ENCODE measurements at places on chromosomes 7 and 10.

- peak; percentile 49 for DNase-seq
These were observed 143.1 kb upstream of the STK17A start for GRCh38 chr7:43439631-43440401.

DNA sequence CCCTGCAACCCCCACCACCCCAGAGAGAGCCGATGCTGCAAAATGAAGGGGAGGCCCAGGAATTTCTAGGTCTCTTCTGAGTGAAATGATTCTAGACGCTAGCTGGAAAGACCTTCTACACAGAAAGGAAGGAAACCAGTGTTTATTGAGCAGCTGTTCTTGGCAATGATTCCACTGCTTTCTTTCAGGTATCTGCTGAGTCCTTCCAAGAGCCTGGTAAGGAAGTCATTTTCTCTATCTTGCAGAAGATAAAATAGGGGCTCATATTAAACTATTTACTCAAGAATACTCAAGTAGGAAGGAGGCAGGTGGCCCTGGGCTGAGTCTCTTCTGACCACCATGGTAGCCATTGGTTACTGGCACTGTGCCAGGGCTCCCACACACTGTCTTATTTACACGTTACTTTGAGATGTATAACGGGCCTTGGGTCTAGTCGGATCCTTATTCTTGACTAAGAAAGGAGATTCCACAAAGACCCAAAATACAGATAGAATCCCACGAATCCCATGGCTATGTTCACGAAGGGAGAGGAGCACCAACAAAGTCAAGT lies 112.1 kb downstream of the GALNT11 start:
- no peak for DNase-seq

DNA sequence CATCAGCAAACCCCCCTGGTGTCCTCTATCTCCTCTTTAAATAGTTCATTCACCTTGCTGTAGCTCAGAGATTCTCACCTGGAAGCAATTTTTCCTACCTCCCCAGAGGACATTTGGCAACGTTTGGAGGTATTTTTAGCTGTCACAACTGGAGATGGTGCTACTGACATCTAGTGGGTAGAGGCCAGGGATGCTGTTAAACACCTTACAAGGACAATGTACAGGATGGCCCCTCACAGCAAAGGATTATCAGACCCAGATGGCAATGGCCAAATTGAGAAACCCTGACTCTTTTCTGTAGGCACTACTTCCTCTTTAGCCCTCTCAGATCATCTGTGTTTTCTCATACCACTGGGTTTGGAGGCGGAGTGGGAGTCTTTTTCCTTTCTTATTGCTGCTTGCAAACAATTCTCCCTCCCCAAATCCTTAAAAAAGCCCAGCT lies 13.2 kb upstream of the TRA2A start:
- no peak for DNase-seq

DNA sequence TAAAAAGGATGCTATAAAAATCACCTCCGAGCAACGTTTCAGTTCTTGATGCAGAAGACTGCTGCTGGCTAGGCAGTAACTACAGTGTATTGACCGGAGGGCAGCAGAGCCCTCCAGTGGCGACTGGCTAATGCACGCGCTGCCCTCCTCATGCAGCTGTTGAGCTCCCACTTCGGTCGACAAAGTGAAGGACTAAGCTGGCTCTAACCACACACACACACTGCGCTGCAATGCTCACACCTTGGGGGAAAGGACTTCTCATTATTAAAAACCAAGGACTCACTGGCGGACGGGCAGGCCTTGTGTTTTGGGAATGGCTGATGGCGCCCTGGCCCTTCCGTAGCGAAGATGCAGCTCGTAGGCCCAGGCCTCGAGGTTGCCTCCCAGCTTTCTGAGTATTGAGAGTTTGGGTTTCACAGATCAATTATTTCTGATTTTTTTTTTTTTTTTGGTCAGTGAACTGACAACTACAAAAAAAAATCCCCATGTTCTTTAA lies 120.9 kb upstream of the DIP2C start:
- DNase-seq, result no peak

- peak; percentile 65 for DNase-seq
These were observed 158.8 kb downstream of the SH3PXD2A start for GRCh38 chr10:103696411-103697145.

GRCh38 chr7:11592699-11593098 lies 239.3 kb downstream of the THSD7A start:
- DNase-seq, result no peak

DNA sequence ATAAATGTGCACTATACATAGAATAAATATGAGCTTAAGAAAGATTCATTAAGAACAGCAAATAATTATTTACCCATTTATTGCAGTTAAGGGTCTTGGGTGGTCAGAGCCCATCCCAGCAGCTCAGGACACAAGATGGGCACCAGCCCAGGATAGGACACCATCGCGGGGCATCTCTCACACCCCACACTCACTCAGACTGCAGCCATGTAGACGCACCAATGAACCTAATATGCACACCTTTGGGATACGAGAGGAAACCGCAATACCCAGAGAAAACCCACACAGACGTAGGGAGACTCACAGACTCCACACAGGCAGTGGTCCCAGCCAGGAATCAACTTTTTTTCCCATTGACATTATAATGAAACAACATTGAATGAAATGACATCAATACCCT lies 36.0 kb downstream of the CARD11 start:
- DNase-seq, result no peak

- DNase-seq, result no peak
These were observed 74.7 kb upstream of the INSIG1 start for GRCh38 chr7:155223021-155223420.

DNA sequence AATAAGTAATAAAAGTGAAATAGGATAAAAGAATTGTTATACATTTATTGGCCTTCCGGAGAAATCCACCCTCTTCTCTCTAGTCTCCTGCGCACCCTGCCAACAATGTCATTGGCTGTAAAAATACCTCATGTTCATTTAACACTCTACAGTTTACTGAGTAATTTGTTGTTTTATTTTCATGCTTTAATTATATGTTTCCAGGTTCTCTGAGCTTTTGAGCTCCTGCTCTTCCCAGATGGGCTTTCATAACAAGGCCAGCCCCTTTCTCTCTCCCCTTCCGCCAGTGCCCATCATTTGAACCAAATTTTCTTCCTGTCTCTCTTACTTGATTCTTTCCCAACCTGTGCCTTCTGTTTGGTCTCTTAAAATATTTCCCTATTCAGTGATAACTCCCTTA lies 144.6 kb upstream of the PRSS1 start:
- DNase-seq, result no peak

GRCh38 chr10:93438613-93439253 lies 43.4 kb downstream of the MYOF start:
- no peak for DNase-seq

DNA sequence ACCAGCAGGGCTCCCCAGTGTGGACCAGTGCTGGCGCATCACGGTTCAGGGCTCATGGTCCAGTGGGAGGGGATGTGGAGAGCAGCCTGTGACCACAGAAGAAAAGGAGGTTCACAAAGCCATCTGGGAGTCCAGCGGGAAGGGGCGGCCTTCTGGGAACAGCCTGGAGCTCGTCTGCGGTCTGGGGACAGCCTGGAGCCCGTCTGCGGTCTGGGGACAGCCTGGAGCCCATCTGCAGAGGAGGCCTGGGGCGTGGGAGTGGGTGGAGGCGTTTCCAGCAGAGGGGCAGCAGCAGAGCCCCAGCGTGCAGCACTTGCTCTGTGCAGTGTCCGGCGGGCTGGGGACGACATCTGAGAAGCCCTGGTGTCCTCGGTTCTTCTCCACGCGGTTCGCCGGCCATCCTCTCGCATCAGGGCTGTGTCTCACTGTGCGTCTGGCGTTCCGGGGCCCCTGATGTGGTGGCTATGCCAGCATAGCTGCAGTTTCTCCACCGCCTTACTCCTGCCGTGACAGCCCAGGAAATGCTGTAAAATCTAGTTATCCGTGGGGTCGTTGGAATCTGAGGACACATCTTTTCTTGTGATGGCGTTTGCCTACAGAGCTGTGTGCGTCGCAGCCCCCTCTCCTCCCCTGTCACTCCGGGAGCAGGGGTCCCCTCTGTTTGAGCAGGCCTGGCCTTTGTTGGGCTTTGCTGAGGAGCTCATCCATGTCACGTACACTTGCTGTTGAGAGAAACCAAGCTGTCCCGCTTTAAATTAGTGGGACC lies 104.6 kb downstream of the INPP5A start:
- no peak for DNase-seq

- DNase-seq, result no peak
These were observed 91.9 kb upstream of the PRKCQ start for GRCh38 chr10:6671976-6672375.

GRCh38 chr10:26290236-26290635 lies 73.7 kb downstream of the GAD2 start:
- DNase-seq, result no peak

- DNase-seq, result no peak
These were observed 21.5 kb downstream of the CLDN12 start for GRCh38 chr7:90424720-90425119.

DNA sequence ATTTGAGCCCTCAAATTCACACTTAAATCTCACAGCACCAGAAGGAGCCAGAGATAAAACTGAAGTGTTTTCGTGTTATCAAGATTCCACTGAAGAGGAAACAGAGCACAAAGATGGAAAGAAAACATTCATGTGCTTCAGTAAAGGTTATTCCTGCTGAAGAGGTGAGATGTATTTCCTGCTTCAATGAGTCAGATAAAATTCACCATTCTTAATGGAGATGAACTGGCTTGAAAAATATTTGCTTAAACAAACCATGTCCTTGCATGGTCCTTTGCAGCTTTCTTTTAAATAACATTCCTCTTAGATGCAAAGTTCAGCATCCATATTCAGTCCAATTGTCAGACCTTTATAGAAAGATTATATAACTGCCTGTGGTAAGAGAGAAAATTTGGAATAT lies 294.2 kb downstream of the IPMK start:
- DNase-seq, result no peak

DNA sequence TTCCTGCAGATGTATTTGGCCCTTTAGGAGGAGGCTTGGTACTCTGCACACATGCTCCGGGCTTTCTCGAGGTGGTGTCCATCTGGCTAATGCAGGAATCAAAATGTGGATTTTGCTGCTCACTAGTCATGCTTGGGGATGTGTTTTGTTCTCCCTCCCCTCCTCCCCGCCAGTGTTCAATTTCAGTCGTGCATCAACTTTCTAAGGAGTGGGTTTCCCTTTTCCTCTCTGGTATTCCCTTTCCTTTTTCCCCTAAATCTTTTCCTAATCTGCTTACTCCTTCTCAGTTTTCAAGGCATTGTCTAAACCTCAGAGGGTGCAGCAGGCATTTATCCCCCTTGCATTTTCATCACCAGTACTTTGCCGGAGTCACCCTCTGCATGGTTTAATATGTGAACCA lies 201.8 kb downstream of the CCDC3 start:
- DNase-seq, result no peak

GRCh38 chr10:969473-970150 lies 18.6 kb upstream of the GTPBP4 start:
- no peak for DNase-seq

DNA sequence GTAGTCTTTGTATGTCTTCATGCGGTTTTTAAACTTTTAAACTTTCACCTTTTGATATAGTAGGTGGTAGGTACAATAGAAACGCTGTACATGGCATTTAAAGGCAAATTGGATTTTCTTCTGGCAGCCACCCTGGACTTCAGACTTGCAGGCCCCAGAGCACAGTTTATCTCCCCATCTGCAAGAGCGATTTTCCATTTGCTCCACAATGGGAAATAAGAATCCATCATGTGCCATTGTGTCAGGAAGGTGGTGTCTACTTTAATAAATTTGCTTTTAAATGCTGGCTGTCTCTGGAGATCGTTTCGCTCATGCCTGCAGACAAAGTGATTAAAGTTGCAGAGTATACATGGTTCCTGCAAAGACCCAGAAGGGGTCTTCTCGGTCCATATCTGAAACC lies 38.9 kb downstream of the UNC5B start:
- no peak for DNase-seq

- no peak for DNase-seq
These were observed 7.9 kb downstream of the SLC25A28 start for GRCh38 chr10:99612167-99612831.

DNA sequence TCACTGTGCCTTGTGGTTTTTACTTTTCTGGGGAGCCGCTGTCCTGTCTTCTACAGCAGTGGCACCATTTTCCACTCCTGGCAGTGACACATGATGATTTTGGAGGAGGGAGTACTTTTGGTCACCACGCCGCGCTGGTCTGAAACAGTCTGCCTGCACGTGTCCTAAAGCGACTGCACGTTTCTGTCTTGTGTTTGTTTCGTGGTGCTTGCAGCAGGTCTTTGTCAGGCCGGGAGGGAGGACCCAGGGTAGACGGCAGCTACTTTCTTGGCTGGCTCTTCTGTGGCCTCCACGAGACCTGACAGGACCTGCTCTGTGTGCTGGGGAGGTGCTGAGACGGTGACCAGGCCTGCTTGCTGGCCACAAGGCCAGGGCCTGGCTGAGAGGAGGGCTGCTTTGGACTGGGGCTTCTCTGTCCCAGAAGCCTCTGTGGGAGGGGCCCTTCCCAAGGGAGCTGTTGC lies 82.0 kb downstream of the GLRX3 start:
- no peak for DNase-seq

DNA sequence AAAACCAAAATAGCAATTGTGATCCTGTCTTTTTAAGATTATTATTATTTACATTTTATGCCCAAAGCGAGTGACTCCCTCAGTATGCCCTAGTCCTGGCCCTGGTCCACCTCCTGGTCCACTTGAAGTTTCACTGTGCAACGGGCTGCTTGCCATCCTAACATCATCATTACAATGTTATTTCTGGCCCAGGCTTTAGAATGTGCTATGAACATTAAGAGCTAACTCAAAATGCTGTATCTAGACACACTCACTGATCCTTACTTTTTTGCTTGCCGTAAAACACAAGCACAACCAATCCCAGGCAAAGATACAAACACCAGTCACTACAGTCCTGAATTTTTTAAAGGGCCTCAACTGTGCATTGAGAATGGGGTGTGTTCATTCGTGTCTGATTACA lies 38.4 kb downstream of the RHOBTB1 start:
- DNase-seq, result no peak

- DNase-seq, result no peak
These were observed 135.2 kb downstream of the CUX1 start for GRCh38 chr7:101952355-101953247.

- DNase-seq, result no peak
These were observed 30.9 kb downstream of the TMEM120A start for GRCh38 chr7:75963381-75963995.

- no peak for DNase-seq
These were observed 193.7 kb upstream of the SVIL start for GRCh38 chr10:29828440-29828894.

GRCh38 chr7:138477581-138477980 lies 17.5 kb downstream of the TRIM24 start:
- DNase-seq, result no peak

DNA sequence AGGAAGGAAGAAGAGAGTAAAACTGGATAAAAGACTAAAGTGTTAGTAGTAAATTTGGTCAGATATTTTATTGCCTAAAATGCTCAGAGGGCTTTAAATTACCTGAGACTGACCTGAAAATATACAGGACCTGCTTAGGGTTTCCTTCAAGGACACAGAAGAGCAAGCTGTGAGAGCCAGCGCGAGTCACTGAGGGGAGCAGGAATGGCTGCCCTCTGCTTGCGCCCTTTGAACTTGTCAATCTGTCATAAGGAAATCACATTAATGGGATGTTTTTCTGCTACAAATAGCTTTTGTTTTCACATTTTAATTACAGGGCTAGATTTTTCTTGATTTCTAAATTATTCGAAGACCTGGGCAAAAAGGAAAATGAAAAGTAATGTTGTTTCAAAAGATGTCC lies 26.9 kb downstream of the DNAJB9 start:
- no peak for DNase-seq

- no peak for DNase-seq
These were observed 159.8 kb downstream of the SH3PXD2A start for GRCh38 chr10:103695584-103696005.

All from activated CD8-positive, alpha-beta memory T cell treated with anti-CD3 and anti-CD28 coated beads, Interleukin-2, amount 50 U/mL, for 4 hours (primary cell).